ENCODE measurements at places on chromosomes 4 and X.

DNA sequence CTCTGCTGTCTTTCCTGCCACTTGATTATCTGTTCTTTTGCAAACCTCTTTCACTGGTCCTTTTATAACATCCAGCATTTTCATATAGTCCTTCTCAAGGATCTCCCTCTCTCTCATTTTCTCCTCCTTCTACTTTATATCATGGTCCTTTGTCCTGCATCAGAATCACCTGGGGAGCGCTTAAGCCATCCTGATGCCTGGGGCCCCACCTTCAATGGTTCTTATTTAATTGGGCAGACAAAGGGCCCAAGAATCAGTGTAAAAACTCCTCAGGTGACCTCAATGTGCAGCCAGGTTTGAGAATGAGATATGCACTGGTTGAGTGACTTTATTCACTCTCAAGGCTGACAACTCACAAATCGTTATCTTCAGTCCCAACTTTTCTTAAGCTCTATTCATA is 283.9 kb downstream of the UNC5C start:
- no peak for DNase-seq

DNA sequence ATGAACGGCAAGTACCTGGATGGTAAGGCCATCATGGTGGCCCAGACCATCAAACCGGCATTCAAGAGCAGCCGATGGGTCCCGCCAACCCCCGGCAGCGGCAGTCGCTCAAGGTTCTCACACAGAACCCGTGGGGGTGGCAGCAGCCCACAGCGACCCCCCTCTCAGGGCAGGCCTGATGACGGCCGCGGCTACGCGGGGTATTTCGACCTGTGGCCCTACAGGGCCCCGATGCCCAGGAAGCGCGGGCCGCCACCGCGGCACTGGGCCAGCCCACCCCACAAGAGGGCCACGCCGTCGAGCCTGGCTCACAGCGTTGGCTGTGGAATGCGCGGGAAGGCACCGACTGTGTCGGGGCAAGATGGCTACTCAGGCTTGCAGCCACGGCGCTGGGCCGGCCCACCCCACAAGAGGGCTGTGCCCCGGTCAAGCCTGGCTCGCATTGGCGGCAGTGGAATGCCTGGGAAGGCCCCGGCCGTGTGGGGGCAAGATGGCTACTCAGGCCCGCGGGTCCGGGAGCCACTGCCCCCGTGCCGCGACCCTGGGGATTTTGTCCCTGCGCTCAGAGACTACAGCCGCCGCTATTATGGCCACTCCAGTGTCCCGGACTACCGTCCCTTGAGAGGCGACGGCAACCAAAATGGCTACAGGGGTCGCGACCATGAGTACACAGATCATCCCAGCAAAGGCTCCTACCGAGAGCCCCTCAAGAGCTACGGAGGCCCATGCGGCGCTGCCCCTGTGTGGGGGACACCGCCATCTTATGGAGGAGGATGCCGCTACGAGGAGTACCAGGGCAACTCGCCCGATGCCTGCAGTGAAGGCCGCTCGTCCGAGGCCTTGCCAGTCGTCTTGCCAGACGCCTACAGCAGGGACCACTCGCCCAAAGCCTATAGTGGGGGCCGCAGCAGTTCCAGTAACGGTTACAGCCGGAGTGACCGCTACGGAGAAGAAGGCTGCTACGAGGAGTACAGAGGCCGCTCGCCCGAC is 731 bp downstream of the RBMXL3 start:
- DNase-seq: no peak

DNA sequence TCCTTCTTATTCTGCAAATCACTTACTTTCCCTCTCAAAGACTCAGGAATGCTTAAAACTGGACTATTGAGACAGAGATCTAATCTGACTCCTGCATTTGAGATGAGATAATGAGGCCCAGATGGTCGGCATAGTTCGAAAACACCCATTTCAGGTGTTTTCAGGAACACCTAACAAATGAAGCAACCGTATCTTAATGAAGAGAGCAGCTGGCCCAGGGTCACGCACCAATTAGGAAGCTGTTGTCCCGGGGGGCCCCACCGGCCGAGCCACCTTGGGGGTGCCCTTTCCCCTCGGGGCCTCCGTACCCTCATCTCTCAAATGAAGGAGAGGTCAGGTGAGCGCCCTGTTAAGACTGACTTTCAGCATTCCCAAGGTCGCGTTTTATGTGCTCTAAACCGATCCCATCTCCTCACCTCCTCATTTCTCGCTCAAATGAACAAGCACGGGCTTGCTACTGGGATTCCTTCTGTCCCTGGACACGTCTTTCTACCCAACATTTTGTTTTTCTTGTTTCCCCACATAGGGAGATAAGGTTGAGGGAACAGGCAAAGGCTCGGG is 824 bp downstream of the LRPAP1 start:
- DNase-seq: peak; percentile 4

DNA sequence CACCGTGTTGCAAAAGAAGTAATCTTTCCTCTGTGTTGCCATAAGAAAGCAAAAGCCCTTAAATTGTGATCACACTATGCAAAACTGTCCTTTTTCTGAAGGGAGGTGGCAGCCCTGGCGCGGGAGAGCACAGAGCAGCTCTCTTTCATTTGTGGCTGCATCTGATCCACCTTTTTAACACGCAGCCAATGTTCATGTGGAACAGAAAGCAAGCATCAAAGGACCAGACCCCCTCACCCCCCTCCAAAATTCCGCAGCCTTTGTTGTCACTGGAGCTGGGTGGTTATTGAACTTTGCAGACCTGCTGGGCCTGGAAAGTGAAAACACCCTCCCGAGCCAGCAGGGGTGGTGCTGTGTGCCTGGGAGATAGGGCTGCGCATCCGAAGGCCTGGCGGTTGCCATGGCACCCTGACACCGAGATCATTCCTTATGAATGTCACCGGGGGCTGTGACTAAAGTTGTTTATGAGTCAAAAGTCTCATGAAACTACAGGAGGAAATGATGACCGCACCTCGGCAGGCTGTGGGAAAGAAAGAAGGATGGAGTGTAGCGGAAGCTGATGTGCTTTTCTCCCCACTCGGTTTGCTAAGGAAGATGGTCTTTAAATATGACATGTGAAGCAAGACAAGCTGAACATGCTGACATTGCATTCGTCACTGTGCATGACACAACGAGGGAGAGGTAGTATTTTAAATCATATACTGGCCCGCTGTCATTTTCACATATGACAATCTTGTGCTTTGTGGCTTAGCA is 367.4 kb downstream of the UNC5C start:
- DNase-seq: peak; percentile 27

DNA sequence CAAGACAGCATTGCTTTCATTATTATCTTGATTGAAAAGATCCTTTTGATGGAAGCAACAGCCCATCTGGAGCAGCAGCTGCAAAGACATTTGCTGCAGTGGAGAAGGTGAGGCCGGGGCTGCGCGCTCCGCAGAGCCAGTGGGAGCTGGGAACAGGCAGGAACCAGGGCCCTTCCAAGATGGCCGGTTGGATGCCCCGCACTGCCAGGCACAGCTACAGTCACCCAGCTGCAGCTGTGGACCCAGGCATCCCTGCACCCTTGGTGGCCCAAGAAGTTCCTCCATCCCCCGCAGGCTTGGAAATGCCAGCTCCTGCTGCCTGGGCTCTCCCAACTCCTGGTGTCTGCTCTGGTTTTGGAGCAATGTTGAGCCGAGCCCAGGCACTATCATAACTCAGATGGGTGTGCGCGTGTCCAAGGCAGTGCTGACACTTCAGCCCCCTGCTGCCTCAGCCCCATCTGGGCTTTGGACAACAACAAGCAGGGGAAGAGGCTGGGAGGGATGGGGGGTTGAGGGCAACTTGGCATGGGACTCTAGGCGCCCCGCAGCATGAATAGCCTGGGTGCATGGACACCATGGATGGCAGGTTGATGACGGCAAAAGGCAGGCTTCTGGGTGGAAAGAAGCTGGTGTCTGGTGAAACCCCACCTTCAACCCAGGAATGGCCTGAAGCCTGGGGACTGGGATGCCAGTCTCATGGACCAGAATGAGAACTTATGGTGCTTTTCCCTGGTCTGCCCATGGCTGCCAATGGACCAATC is 371.8 kb downstream of the FSTL5 start:
- no peak for DNase-seq

DNA sequence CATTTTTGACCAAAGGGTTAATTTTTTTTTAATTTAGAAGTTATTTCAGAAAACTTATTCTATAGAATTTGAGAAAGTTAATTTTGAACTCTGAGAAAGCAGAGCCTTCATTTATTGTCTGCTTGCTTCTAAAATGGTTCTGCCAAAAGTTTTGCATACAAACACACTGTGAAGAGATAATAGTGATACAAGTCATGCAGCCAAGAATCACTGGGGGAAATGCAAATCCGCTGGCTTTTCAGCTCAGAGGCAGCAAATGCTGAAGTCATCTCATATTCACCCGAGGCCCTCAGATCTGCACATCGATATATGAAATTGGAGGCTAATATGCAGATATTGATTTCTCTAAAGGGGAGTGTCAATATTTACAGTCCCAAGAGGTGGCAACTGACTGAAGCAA is 186.2 kb downstream of the KIT start:
- no peak for DNase-seq

DNA sequence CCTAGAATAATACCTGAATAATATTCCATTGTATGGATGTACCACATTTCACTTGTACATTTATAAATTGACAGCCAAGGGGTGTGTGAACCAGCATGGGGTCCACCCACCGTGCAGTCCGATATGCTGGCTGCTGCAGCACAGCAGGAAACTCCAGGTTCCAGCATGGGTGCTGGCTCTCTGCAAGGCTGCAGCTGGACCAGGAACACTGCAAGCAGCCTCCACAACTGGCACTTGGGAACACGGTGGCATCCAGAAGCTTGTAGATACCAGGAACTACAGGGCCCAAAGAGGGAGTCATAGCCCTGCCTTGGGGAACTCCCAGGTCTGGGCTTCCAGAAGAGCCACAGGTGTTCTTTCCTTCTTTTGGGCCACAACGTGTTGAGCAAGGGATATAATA is 91.2 kb downstream of the NXF2 start:
- DNase-seq: no peak

- DNase-seq: no peak
Observed at GRCh38 chrX:56783996-56784620, 55.1 kb downstream of the NBDY start.

DNA sequence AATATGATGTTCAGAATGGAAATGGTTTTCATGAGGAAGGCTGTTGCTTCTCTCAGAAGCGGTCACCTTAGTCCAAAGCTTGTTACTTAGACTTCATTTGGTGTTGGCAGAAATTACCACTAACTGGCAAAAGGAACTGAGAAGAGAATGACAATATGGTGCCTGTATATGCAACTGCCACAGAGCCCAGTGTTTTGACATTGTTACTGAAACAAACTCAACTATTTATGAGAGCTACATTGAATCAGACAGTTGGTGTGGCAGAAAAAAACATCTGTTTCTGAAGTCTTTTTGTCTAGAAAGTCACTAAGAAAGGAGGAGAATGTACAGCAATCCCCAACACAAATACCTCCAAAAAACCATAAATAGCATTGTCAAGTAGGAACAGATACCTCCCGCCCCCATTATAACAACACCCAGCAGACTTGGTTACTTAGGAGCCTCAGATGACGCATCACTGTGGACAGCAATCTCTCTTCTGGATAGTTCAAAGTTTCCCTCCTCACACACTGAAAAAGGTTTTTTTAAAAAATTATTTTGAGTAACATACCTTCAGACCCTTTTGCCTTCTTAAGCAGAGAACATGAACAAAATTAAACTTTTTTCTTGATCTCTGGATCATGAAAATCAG is 92.2 kb downstream of the MAML3 start:
- DNase-seq: no peak

DNA sequence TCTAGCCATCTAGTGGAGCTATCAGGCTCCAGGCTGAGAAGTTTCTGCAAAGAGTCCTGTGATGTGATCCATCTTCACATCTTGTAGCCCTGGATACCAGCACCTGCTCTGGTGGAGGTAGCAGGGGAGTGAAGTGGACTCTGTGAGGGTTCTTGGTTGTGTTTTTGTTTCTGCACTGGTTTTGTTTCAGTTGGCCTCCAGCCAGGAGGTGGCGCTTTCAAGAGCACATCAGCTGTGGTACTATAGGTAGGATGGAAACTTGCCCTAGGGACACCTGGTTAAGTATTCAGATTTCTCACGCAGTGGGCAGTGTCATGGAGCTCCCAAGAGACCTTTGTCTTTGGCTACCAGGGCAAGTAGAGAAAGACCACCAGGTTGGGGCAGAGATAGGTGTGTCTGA is 257.5 kb upstream of the SLC7A11 start:
- no peak for DNase-seq

DNA sequence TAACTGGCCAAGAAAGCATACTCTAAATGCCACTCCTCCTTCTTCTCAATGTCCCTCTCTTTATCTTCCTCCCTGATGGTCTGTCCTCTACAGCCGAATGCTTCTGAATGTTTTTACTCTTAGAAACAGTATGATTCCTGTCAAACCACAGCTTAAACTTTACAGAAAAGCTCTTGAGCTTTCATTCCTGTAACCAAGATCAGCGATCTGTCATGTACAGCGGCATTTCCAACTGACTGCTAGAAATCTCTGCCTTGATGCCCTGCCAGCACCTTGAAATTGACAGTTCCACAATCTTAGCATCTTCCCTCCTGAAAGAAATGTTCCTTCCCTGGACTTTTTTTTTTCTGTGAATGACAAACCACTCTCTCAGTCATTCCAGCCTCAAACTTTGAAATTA is 11.5 kb upstream of the GATB start:
- no peak for DNase-seq

- no peak for DNase-seq
Observed at GRCh38 chr4:146238107-146238506, 23.8 kb downstream of the REELD1 start.

GRCh38 chr4:168039593-168039992 is 52.7 kb upstream of the ANXA10 start:
- DNase-seq: no peak

DNA sequence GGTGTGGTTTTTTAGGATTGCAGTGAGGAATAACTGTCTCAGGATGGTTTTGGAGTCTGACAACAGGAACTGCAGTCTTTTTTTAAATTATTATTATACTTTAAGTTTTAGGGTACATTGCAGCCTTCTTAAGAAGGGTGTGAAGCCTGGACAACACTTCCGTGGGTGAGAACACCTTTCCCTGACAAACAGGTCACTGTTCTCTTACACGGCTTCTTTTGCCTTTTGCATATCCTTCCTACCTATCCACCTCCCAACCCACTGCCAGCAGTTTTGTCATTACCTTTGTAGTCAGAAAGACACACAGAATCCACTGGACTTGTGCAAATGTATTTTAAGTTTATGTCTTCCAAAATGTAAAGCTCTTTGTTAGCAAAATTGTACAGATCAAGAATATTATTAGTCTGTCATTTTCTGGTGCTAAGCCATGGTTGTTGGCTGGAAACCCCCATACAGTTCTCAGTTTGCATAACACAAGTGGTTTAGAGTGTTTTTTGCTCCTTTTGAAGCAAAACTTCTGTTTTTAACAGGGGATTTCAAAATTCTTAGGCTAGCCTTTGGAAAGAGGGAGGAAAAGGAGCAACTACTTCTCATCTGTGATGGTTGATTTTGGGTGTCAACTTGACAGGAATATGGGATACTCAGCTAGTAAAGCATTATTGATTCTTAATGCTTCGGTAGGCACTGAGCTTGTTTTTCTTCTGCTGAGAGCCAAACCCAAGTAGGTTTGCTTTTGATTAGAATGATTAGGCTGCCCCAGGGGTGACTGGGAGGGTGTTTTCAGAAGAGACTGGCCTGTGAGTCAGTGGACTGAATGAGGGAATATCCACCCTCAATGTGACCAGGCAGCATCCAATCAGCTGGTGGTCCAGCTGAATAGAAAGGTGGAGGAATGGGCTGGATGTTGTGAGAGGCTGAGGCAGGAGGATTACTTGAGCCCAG is 29.4 kb upstream of the KLHL2 start:
- no peak for DNase-seq

GRCh38 chr4:127113844-127114362 is 518.9 kb upstream of the INTU start:
- DNase-seq: no peak

GRCh38 chr4:174918058-174918457 is at the start of gene ADAM29:
Gene ADAM29 (plus strand): TSS chr4:174918358. CDS start chr4:174975526, 57,168 bp downstream.
- DNase-seq: no peak
